ENCODE measurements at places on chromosomes 6 and 20. TPM values are rescaled to one million over a fixed set of nuclear protein-coding genes. Genes with fewer than 3 reads are reported as not detected.

- DNase-seq, result no peak
Observed at GRCh38 chr6:169072127-169073042, 181.3 kb downstream of the THBS2 start.

DNA sequence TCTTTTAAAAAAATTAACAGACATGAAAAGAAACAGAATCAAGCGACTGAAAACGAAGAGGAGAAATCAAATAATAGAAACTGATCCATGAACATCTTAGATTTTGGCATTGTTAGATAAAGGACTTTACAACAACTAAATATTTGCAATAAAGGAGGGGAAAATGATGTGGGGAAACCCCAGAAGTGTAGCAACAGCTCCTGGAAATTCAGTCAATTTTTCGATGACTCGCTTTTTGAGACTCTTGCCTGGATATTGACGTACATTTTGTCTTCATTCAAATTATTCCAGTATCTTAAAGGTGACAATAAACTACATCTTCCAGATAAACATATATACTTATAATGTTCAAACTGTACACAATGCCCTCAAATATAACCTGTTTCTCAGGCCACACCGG, 44.1 kb downstream of the ADGB start:
- no peak for DNase-seq

- DNase-seq, result no peak
Observed at GRCh38 chr6:1870932-1871331, 261.2 kb downstream of the FOXC1 start.

DNA sequence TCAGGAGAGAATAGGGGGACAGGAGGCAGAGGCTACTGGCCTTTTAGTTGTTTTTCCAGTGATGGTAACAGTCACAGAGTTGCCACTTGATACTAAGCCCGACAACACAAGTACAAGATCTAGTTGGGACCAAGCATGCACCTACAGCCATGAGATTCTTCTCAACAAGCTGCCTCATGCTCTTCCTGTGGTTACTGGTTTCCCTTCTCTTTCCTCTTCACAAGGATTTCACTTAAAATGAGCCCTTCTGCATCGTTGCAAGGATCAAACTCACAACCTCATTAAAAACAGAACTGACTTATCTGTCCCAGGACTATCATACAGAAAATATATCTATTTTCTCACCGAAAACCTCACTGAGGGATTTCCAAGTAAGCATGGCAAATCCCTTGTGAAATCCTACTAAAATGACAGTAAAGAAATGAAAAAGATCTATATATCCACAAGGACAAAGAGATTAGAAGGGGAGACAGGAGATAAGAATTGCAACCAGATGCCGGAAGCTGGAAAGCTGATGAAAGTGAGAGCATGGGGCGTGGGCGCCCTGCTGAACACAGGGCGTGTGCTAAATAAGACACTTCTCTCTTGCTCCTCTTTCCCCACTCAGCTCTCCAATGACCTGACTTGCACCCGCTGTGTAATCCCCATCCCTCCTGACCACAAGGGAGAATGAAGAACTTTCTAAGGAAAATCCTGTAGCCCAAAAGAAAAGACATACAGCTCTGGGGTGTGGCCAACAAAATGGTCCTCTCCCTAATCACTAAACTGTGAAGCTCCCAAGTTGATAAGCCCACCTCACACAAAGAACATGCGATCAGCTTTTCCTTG, 13.4 kb downstream of the MTFR2 start:
- DNase-seq, result no peak

DNA sequence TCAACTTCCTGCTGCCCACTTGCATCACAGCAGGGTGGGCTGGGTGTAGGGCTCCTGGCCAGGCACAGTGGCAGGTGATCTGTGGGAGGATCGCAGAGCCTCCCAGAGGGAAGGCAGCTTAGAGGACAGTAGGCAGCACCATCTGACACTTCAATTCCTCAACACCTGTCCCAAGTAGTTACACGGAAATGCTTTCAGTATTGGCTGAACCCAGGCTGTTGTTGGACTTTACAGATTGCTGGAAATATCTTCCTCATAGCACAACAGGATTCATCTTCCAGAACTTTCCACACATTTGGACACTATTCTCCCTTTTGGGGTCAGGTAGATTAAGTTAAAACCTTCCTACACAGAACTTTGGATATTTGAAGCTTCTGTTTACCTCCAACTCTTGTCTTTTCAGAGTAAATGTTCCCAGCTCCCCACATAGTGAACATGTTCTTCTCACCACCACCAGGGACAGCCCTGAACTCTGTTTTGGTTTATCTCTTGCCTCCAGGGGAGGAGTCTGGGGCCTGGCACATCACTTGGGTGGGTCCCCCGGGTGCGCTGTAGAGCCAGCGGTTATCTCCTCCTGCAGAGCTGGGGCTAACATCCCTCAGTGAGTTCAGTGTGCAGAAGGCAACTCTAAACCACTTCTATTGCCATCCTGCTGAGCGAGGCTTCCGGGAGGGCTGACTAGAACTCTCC, 3.5 kb upstream of the SLC22A2 start:
- no peak for DNase-seq

TGM3 gene
- total RNA-seq, result not detected
